ENCODE measurements at places on chromosomes 2 and 18. TPM values are rescaled to one million over a fixed set of nuclear protein-coding genes. Genes with fewer than 3 reads are reported as not detected.

OTOS gene
- total RNA-seq, result not detected

KLF11 gene
- total RNA-seq, result 3.6 TPM

SERPINB4 gene
- total RNA-seq, result 0.09 TPM

PMAIP1 gene
- total RNA-seq, result 14.5 TPM

RAX gene
- total RNA-seq, result not detected

REG3G gene
- total RNA-seq, result not detected

AAK1 gene
- 13.6 TPM for total RNA-seq

COPS7B gene
- 40.5 TPM for total RNA-seq

RAB6D gene
- total RNA-seq, result not detected

ASPRV1 gene
- 0.38 TPM for total RNA-seq

MC5R gene
- 0.06 TPM for total RNA-seq

PRPF40A gene
- total RNA-seq, result 79.7 TPM

ZNF516 gene
- 4.3 TPM for total RNA-seq

TMEFF2 gene
- 0.34 TPM for total RNA-seq

SLC38A11 gene
- 0.02 TPM for total RNA-seq

BOD1L2 gene
- total RNA-seq, result not detected

UGT1A7 gene
- total RNA-seq, result 5.0 TPM

NOL4 gene
- not detected for total RNA-seq

HOXD4 gene
- 0.41 TPM for total RNA-seq

IL1B gene
- total RNA-seq, result 0.07 TPM

GAREM2 gene
- total RNA-seq, result 7.4 TPM

Data from A549 treated with AZD2906 at 1 μM for 4 hours (cell line).